ENCODE measurements at places on chromosomes 1 and 21.

DNA sequence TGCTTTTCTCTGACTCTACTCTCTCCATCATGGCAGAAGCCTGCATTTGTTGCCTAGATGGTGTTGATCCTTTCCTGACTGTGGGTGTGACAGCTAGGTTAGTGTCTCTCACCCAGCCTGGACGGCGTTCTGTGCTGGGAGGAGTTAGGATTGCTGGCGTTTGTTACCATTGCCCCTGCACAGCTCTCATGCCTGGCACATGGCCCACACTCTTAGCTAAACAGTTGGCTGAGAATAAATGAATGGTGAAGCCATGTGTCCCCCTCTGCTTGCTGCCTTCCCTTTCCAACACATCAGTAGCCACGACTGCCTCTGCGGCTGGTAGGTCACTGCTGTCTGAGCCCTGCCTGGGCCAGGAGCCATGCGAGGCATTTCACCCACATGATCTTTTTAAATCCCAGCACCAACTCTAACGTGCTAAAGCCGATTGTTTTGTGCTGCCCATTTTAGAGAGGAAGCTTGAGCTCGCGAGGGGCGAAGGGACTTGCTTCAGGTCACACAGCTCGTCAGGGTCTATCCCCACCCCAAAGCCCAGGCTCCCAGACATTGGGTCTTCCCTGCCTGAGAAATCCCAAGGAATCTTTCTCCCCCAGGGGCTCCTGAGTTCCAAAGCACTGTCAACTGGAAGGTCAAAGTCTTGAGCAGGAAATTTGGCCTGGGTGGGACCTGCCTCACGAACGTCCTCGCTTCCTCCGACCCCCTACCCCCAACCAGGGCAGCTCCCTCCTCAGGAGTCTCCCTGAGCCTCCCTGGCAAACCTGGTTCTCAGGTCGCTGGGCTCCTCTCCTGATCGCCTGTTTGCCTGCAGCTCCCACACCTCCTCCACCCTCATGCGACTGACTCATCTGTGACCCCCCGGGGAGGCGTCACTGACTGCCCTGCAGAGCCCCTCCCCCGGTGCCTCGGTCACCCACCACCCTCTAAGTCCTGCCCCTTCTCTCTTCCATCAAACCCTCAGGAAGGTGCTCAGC is 271.7 kb upstream of the C1orf174 start:
- DNase-seq = no peak

DNA sequence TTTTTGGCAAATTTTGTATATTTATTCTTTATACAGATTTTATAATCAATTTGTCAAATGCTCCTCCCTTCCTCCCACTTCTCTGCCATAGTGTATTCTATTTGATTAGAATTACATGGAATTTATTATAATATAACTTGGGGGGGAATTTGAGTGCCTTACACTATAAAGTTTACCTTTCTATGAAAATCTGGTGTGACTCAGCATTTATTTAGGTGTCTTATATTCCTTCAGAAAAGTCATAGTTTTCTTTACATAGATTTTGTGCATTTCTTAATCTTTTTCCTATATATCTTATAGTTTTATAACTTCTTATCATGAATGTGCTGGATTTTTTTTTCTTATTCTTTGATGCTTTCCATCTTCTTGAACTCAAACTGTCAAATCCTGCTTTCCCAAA is 21.3 kb downstream of the FASLG start:
- no peak for DNase-seq

- peak; percentile 25 for DNase-seq
These were observed 19.2 kb downstream of the SLC19A2 start for GRCh38 chr1:169466259-169467230.

DNA sequence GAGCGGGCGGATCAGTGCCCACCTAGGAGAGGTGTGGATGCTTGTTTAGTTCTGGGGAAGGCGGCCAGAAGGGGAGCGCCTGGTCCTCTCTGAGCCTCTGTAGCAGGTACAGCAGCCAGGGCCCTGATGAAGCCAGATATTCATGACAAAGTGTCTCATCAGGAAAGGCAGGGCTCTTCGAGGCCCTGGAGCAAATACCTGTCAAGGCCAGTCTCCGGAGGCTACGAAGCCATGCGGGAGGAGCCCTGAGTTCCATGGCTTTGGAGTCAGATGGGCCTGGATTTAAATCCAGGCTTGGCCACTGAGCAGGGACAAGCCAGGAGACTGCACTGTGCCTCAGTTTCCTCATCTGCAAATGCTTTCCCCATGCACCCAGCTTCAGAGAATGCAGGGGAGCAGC is 25.4 kb upstream of the GPR153 start:
- no peak for DNase-seq

DNA sequence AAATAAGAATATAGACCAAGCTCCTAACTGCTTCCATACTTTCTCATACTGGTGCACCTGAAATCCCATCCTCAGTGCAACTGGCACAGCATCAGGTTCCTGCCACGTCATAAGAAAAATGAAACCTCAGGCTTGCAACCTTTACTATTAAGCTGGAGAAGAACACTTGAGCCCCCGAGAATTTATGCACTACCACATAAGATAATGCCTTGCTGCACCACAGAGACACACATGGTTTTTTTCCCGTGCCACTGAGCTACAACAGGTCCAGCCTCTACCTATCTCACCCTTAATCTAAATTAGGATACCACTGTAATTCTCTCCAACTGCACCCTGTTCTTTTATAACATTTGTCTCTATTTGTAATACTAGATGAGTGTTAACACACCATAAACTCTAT is 174.5 kb downstream of the DENND1B start:
- DNase-seq = no peak

DNA sequence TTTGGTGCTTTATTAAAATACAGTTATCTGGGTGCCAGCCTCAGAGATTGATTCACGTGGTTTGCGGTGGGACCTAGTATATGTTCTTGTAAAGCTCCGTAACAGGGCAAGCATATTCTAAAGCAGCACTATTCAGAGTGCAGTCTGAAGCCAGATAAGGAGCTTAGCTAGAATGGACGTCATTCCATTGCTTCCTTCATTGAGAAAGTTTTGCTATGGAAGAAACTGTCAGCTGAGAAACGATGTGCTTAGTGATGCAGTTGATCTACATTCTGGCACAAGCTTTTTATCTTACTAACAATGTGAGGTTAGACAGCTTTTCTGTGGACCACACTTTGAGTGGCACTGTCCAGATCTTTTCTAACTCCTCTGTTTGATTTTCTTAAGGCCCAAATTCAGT is 26.2 kb downstream of the SLC44A3 start:
- no peak for DNase-seq

- no peak for DNase-seq
These were observed 36.7 kb downstream of the CATSPERE start for GRCh38 chr1:244497805-244498204.

DNA sequence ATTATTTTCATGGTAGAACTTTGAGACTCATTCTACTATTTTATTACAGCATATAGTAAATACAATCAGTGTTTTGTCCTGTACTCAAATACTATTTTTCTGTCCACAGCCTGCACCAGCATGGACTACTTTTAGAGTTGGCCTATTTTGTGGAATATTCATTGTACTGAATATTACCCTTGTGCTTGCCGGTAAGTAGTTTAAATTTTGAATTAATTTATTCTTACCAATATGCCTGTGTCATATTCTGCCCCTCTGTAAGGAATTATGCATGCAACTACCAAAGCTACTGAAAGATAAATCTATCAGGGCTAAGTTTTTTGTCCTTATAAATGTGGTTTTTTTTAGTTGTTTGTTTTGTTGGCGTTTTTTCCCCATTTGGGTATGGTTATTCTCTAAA is 101.4 kb upstream of the KIAA1614 start:
- DNase-seq = no peak

DNA sequence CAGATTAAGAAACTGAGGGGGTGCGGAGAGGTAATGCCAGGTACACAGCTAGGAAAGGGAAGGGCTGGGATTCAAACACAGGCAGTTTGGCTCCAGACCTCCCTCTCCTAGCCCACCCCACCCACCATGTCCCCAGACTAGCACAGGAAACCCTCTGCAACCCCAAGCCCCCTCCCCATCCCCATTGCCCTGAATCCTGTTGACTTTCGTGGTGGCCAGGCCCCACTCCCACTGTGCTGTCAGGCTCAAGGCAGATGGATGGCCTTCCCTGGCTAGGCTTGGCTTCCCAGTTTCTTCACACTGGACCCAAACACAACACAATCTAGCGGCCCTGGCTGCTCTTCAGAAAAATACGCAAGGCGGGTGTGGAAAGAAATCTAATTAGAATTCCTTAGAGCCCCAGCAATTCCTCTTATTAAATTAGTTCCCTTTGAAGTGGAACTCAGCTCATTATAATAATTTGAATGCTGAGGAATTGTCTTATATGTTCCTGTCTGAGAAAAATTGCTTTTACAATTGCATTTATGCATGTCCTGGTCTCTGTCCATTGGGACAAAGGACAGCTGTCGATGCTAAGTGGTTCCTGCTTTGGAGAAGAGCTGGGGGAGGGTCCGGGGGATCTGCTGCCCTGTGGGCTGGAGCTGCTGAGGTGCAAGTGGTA is 97.4 kb downstream of the SYF2 start:
- no peak for DNase-seq

DNA sequence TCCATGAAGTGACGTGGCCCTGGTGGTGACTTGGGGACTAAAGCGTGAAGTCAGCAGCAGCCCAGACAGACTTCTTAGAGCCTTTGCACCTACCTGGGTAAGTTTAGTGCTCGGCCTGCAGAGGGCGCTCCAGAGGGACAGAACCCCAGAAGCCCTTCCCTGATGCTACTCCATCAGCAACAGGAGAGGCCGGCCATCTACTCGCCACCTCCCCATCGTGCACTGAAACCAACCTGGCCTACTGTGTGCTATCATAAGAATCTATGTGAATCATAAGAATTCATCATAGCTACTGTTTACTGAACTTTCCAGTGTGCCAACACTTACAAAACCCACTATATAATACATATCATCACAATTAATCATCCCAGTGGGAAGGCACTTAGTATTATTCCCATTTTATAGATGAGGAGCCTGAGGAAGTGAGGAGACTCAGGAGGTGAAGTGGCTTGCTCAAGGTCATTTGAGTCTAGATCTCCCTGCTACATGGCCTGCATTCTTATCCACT is 7.9 kb upstream of the EDN2 start:
- DNase-seq = peak; percentile 51

DNA sequence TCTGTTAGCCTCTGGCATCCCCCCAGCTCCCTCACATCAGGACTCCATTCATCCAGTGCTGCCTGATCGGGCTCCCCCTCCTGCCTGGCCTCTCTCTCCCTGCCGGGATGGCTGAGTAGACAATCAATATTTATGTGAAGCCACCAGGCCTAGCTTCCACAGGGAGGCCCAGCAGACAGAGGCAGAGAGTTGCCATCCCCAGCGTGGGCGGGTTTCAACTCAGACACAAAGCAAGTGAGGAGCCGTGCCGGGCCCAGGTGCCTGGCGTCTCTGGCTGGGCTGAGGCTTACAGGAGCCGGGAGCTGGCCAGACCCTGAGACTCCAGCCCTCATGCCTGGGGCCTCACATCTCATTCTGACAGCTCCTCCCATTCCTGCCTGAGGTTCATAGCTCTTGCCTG is 34.5 kb upstream of the ATP2B4 start:
- DNase-seq = no peak

GRCh38 chr1:221856228-221857093 is 114.6 kb upstream of the DUSP10 start:
- DNase-seq = no peak

GRCh38 chr1:30757352-30758120 is at the start of gene LAPTM5:
TSS of gene LAPTM5 (minus strand) at chr1:30757774. CDS start at chr1:30757745, 29 bp downstream.
- DNase-seq = peak; percentile 54
